NCI-H1417 treated with DMSO at 0.1 percent for 48 hours (cell line): ENCODE measurements at places on chromosomes 13 and 19.

- no peak for DNase-seq
These were observed 1856.1 kb downstream of the OLFM4 start for GRCh38 chr13:54884682-54885081.

GRCh38 chr13:60329221-60329923 lies 67.6 kb upstream of the TDRD3 start:
- peak; percentile 33 for DNase-seq

DNA sequence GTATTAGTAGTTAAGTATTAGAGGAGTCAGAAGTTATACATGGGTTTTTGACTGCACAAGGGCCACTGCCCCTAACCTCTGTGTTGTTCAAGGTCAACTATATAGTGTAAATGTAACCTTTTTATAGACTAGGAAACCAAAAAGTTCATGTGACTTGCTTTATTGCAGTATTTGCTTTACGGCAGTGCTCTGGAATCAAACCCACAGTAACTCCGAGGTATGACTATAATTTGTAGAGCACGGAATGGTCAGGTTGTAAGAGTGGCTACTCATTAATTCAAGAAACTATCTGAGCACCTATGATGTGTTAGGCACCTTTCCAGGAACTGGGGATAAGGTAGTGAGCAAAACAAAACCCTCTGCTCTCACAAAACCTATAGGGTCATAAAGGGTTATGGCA lies 22.2 kb downstream of the SUPT20H start:
- DNase-seq = no peak

- DNase-seq = no peak
These were observed 40.1 kb downstream of the RFX2 start for GRCh38 chr19:6070207-6070681.

DNA sequence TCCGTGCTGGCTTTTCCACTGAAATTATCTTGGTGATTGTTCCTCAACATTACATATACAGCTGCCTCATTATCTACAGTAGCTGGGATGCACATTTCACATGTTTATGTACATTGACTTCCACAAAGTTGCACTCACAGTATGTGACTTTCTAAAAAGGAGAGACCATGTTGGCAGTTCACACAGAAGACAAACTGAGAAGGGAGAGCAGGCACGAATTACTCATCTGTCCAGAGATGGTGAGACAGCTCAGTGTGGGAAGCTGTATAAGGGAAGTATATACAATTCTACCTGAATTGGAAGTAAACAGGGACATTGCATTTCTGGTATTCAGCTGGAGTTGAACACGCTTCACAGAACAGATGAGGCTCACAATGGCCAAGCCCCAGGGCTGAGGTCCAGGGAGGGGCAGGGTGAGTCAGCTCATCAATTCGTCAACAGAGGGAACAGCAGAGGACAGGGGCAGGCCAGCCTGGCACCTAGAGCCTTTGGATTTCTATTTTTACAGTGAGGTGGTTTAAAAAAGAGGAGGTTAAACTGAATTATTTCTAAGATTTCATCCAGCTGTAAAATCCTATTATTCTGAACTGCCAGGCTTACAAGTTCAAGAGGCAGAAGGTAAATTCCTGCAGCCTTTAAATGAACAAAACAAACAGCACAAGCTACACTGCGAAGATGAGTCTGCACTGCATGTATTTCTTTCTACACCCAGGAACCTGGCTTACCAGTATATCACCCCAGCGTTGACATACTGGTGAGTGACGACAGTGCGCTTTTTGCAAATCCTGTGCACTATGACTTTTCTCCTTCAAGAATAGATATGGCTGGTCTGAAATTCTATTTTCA lies 9.8 kb downstream of the PARP4 start:
- DNase-seq = no peak

DNA sequence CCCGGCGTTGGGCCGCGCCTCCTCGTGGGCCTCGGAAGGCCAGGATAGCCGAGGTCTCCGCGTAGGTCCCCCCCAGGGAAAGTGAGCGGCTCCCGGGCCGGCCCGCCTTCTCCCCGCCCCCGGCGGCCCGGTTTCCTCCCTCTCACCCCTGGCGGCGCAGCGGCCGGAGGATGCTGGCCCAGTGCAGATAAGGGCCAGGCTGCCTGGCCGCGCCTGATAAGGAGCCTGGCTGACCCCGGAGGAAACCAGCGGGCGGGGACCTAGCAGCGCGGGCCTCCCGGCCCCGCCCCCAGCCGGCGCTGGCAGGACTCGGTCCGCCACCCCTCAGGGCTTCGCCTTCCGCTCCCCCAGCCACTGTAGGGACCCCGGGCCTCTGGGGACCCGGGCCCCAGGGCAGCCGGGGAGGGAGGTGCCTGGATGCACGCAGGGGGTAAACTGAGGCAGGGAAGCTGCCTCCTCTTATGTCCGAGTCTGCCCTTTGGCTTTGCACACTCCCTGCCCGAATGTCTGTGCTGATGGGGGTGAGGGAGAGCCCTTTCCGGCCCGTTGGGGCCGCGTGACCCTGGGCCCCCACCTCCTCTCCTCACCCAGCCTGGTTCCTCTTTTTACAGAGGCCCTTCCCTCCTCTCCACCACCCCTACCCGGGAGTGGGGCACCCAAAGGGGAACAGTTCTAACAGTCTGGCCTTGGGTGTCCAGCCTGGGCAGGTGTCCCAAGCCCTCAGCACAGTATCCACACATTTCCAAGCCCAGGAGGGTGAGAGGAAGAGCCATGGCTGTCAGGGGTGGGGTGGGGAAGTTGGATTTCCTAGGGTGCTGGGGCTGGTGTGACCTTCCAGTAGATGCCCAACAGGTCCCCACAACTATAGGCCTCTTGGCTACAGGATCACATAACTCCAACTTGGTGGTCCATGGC lies at the start of gene LYL1:
Gene LYL1 (minus strand): TSS at position 193 of the 915 bp plus-strand sequence. CDS start 1,687 bp downstream, outside the sequence.
- no peak for DNase-seq

DNA sequence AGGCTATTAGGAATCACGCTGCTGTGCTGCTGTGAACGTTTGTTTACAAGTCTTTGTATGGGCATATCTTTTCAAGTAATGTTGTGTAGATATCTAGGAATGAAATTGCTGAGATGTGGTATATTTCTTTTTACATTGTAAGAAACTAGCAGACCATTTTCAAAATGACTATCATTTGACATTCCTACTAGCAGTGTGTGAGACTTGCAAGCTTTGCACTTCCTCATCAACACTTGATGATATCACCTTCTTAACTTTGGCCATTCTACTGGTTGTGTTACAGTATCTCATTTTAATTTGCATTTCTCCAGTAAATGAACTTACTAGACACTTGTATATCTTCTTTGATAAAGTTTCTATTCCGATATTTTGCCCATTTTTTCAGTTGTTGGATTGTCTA lies 12.1 kb downstream of the METTL21C start:
- DNase-seq = no peak

GRCh38 chr19:31263328-31263727 lies 85.9 kb downstream of the TSHZ3 start:
- no peak for DNase-seq

DNA sequence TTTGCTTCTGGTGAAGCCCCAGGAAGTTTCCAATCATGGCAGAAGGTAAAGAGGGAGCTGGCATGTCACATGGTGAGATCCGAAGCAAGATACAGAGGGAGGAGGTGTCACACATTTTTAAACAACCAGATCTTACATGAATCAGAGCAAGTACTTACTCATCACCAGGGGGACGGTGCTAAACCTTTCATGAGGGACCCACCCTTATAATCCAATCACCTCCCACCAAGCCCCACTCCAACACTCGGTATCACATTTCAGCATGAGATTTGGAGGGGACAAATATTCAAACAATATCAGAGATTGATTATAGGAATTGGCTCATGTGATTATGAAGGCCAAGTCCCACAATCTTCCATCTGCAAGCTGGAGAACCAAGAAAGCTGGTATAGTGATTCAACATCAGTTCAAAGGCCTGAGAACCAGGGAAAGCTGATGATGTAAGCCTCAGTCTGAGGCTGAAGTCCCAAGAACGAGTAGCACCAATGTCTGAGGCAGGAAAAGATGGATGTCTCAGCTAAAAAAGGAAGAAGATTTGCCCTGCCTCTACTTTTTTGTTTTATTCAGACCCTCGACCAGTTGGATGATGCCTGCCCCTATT lies 58.6 kb upstream of the WDFY2 start:
- DNase-seq = no peak

DNA sequence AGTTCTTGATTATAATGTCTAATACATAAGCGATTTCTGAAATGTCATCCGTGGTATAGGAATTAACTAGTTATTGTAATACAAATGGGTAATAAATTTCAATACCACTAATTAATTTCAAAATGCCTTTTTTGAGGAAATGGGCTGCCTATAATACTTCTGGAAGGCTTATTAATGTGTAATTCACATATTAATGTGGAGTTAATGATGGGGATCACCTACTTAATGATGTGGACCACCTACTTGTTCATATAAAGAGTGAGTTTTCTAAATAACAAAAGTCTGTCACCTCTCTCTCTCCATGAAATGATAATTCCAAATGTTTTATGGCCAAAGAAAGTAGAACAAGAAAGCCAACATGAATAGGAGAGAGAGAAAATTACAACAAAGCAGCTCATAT lies 913.8 kb upstream of the GPC6 start:
- no peak for DNase-seq

GRCh38 chr19:23075031-23075733 lies 41.6 kb upstream of the ZNF730 start:
- DNase-seq = peak; percentile 52

- DNase-seq = no peak
These were observed 53.2 kb downstream of the GPR12 start for GRCh38 chr13:26707122-26708006.

- no peak for DNase-seq
These were observed 9.8 kb downstream of the MVB12A start for GRCh38 chr19:17429641-17430113.

- no peak for DNase-seq
These were observed 96.0 kb downstream of the UBL3 start for GRCh38 chr13:29754473-29754806.

DNA sequence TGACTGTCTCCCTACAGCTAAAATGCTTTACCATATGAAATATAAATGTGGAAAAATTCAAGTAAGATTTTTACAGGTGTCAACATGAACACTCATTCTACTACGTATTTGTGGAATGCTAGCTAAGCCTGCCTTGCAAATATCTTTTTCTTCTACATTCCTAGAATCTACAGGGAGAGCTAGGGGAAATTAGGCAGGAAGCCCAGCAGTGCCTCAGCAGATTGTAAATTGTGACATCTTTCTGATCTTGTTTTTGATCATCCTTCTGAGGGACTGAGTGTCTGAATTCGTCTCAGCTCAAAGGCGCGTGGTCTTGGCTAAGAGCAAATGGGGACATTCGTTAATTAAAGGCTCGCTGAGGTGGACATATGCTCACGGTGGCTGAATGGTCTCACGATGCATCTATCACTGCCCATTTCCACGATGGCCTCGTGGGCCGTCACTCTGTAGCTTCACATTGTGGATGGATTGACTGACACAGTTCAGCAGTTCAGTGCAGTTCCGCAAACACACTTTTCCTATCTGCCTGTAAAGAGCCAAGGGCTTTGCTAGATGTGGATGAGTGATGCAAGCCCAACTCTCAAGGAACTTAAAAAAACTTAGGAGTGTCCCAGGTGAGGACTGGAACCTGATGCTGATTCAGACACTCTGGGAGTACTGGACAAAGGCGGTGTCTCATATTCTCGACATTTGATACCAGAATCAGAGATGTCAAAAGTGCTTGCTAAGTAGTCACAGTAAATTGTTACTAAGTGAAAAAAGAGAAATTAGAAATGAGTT lies 562.5 kb downstream of the EFNB2 start:
- no peak for DNase-seq

DNA sequence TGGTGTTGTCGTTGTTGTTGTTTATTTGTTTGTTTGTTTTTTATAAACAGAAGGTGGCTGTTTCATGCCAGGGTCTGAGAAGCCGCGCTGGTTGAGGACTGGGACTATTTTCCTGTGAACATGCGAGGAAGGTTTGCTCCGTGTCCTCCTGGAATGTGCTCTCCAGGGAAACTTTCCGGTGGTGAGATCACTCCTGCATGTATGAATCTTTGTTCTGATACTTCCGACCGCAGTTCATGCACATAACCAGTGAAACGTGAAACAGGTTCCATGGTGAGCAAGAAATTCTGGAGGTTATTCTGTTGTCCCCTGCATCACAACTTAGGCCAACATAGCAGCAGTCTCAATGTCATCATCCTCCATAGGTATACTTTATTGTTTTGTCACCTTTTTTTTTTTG lies 187.6 kb upstream of the ARGLU1 start:
- no peak for DNase-seq

GRCh38 chr13:24746618-24747247 lies 17.2 kb upstream of the RNF17 start:
- DNase-seq = no peak

- DNase-seq = no peak
These were observed 441.1 kb downstream of the FGF9 start for GRCh38 chr13:22111961-22112360.
